ENCODE measurements at places on chromosomes 11 and 22. TPM values are rescaled to one million over a fixed set of nuclear protein-coding genes. Genes with fewer than 3 reads are reported as not detected.

Gene DAGLA
- total RNA-seq, result 1.7 TPM

Gene DRICH1
- total RNA-seq, result not detected

Gene KCNQ1
- total RNA-seq, result 0.14 TPM

Gene ATP6V1E1
- 117 TPM for total RNA-seq

Gene FXYD2
- total RNA-seq, result 0.50 TPM

Gene ACRV1
- not detected for total RNA-seq

Gene TMEM121B
- total RNA-seq, result 0.50 TPM

Gene ZBTB3
- total RNA-seq, result 8.0 TPM

Gene APOA4
- total RNA-seq, result not detected

Gene C11orf86
- not detected for total RNA-seq

Gene TMEM184B
- 56.5 TPM for total RNA-seq

Gene KCNJ1
- total RNA-seq, result under 0.01 TPM

Gene OR52K2
- total RNA-seq, result not detected

Gene DSCAML1
- not detected for total RNA-seq

Gene TEAD1
- 54.3 TPM for total RNA-seq

Gene CCDC73
- not detected for total RNA-seq

Gene HSPB2
- total RNA-seq, result not detected
